ENCODE measurements at places on chromosomes 3 and 15.

DNA sequence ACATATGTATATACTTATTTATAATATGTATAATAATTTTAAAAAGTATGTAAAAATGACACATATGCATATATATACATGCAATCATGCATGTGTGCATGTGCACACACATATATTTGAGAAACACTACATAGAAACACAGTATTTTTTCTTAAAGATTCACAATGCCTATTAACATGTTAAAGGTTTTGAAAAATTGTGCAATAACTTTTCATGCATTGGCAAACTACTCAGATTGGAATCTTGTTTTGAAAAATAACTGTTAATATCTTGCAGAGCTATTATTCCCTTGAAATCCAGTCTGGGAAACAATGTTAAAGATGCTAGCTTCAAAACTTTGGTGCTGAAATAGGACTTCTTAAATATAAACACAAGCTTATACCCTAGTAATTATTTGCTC is 256.2 kb upstream of the P2RY1 start:
- DNase-seq, result no peak

DNA sequence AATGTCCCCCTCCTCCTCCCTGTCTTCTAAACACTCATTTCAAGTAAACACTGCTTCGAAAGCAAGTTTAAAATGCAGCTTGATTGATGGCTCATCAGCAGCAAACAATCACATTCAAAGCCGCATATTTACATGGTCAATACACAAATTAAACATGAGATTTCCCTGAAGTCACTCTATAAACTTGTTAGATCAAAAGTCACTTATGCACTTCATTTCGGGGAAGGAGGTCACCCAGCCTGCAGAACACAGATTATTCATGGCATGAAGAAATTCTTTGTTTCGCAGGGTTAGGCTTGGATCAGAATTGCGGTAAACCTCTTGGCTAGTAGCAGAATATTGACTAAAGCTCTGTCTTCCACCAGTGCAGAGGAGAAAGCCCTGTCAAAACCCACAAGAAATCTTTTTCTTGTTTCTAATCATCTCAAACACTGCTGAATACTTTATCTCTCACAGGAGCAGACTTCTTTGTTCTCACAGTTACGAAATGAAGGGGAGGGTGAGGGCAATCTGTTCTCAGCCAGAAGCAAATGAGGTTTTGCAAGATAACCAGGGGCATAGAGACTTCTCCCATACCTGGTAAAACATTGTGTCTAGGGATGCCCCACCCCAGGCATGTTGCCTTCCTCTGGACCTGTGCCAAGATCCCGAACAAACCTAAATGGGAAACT is 133.3 kb upstream of the CHL1 start:
- no peak for DNase-seq

- DNase-seq, result no peak
These were observed 34.8 kb downstream of the DENND4A start for GRCh38 chr15:65757256-65757655.

- DNase-seq, result no peak
These were observed 19.2 kb downstream of the PLD1 start for GRCh38 chr3:171790898-171791691.

GRCh38 chr15:68427963-68428362 is 4.0 kb downstream of the ITGA11 start:
- DNase-seq, result no peak

DNA sequence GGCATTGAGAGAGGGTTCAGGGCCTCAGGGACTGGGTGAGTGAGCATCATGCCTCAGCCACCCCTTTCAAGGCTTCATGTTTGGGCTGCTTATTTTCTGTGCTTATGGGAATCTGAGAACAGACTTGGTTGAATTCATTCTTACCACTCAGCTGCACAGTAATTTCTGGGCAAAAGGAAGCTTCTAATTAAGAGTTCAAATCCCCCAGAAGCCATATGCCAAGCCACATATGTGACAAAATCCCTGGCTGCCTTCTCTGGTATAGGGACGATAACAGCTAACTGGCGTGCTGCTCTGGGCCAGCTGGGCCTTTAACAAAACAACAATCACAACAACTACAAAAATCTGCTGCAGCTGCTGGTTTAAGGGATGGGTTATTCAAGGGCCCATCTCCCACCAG is 181.0 kb upstream of the ANKRD28 start:
- no peak for DNase-seq

DNA sequence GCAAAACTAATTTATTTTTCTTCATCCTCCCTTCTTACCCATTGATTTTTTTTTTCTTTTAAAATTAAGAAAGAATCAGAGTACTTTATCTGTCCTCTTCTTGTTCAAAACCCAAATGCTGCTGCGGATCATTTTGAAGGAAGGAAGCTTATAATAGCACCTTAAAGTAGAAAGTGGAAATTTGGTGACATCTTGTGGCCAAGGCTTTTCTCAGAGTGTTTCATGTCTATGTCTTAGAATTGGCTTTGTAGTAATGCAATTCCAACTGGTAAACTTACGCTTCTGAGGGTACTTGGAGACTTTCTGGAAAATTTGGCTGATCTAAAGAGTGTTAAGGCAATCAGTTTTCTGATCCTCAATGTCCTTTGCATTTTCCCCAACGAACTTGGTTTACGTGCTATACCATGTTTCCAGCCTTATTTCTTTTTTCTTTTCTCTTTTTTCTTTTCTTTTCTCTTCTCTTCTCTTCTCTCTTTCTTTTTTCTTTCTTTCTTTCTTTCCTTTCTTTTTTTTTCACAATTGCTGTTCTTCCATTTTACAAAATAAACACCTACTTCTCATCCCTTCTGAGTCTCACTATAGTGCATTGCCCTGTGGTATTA is 30.7 kb downstream of the C3orf38 start:
- peak; percentile 49 for DNase-seq

- DNase-seq, result peak; percentile 31
These were observed 6.9 kb downstream of the LRRC2 start for GRCh38 chr3:46559091-46559704.

- no peak for DNase-seq
These were observed 314.1 kb upstream of the TGFBR2 start for GRCh38 chr3:30292192-30292893.

- DNase-seq, result peak; percentile 83
These were observed 16.7 kb upstream of the CMTM7 start for GRCh38 chr3:32374788-32375595.
